Occipital lobe (tissue), 3 donors: ENCODE measurements at places on chromosomes 7 and 10. TPM values are rescaled to one million over a fixed set of nuclear protein-coding genes. Genes with fewer than 3 reads are reported as not detected.

FKBP14 gene
- total RNA-seq, result 6.1 TPM

MNX1 gene
- total RNA-seq, result not detected

SORCS1 gene
- 40.6 TPM for total RNA-seq

ARID5B gene
- total RNA-seq, result 27.6 TPM

CPXM2 gene
- 0.16 TPM for total RNA-seq

GJC3 gene
- 0.47 TPM for total RNA-seq

SLC13A1 gene
- total RNA-seq, result not detected

CPA5 gene
- total RNA-seq, result not detected

RNF148 gene
- 0.78 TPM for total RNA-seq

MAP3K8 gene
- total RNA-seq, result 8.0 TPM

GRCh38 chr10:91171485-91171884 is 49.0 kb upstream of the PCGF5 start:
- no peak for DNase-seq

DNA sequence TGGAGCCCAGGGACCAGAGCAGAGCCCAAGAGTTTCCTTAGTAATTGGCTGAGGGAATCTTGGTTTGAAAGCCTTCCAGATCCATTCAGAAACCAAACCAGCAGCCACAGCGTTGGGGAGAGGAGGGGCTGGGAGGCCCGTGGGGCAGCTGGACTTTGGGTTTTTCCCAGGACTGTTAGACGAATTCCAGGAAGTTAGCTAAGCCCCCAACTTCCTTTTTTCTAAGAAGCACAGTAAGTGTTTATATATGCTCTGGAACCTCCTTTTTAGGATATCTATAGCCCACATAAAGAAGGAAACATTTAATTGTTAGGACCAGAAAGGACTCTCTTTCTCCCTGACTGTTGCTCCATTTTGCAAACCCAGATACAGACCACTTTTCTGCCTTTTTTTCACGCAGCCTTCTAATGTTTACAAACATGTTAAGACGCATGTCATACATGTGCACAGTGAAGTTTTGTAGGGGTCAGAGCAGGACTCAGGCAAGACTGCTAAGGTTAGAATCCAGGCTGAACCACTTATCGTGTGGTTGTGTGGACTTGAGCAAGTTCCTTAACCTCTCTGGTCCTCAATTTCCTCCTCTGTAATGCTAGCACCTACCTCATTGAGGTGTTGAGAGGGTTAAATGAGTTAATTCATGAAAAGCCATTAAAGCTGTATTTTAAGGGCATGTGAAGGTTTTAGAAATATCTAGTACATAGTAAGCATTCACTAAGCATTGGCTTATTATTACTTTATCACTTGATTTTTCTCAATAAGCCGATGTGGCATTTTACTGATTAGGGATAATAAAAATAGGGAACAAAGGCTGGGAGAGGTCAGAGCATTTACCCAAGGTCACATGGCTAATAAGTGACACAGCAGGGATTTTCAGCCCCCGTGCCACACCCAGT is 42.4 kb downstream of the TBATA start:
- no peak for DNase-seq

DNA sequence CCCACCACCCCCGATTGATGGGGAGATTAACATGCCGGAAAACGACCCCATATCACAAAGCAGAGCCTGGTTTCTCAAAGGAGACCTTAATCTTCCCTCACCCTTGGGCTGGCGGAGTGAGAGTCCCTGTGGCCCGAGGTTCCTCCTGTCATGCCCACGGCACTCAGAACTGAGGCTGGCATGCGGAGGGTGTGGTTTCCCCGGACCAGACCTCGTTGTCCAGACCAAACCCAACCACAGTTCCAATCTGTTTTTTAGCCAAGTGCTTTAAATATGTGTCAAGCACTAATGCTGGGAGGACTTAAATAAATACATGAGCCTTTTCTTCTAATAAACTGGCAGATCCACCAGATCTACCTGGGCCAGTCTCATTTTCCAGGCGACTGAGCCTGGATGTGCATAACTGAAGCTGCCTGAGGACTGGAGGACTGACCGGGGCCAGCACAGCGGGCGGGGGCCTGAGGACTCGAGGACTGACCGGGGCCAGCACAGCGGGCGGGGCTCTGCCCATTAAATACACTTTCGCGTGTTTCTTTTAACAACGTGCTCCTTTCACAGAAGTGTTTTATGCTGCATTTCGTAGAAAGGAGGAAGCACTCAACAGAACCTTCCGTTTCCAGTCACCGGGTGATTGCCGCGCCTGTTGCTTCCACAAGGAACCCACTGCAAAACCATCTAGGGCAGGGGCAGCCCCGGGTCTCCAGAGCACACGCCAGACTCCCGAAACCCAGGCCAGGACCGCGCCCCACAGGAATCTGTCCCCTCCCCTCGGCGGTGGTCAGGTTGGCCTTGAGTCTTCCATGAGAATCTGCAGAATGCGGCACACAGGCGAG is 334.6 kb downstream of the PTPRN2 start:
- DNase-seq, result no peak

DNA sequence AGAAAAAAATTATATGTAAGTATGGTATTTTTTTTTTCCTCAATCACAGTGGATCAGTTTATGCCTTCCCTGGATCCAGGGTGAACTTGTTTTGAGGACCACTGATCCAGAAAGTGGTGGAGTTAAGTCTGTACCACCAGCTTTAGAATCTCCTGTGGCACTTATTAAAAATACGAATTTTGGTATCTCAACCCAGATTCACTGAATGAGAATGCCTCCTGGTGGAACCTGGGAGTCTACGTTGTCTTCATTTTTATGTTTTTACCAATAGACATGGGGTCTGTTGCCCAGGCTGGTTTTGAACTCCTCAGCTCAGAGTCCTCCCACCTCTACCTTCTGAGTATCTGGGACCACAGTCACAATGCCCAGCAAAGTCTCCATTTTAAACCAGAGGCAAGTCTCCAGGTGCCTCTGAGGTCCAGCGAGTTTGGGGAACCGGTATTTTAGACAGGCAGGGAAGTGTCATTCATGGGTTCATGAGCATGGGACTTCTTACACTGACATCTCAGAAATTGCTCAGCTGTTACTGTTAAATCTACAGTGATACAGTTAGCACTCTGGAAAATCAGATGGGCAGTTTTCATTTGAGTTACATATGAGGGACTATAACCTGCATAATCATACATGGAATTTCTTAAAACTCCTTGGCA is 200.9 kb downstream of the AUTS2 start:
- no peak for DNase-seq

- DNase-seq, result no peak
These were observed 162.3 kb downstream of the CAMK1D start for GRCh38 chr10:12511651-12512050.

DNA sequence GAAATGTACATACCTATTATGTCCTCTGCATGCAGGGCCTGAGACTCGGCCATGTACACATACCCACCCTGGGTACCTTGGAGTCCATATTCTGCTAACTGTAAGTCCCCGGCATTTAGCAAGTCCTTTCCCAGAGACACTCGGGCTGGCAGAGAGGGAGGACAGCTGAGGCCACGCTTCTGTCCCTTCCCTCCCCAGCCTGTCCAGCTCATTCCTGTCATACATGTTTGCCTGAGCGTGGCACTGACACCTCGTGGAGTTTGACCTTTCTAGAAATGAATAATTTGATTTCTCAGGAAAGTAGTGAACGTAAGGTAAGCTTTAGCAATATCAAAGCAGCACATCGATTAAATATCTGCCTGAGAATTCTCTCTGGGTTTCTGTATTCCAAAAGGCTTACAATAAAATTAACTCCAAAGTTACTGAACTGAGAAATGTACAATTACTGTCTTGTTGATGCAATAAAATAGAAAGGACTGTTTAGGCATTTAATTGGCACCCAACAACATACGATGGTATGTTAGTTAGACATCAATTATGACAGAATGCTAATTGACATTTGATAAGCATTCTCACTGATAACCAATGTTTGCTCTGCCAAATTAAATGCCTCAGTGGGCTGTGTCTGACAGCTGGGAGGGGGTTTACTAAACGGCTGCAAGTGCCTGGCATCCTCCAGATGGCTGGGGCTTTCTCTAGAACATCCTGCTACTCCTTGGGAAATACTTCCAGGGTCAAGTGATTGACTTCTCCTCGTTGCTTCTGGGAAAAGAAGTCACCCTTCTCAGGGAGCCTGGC is 221.2 kb downstream of the CCSER2 start:
- no peak for DNase-seq

DNA sequence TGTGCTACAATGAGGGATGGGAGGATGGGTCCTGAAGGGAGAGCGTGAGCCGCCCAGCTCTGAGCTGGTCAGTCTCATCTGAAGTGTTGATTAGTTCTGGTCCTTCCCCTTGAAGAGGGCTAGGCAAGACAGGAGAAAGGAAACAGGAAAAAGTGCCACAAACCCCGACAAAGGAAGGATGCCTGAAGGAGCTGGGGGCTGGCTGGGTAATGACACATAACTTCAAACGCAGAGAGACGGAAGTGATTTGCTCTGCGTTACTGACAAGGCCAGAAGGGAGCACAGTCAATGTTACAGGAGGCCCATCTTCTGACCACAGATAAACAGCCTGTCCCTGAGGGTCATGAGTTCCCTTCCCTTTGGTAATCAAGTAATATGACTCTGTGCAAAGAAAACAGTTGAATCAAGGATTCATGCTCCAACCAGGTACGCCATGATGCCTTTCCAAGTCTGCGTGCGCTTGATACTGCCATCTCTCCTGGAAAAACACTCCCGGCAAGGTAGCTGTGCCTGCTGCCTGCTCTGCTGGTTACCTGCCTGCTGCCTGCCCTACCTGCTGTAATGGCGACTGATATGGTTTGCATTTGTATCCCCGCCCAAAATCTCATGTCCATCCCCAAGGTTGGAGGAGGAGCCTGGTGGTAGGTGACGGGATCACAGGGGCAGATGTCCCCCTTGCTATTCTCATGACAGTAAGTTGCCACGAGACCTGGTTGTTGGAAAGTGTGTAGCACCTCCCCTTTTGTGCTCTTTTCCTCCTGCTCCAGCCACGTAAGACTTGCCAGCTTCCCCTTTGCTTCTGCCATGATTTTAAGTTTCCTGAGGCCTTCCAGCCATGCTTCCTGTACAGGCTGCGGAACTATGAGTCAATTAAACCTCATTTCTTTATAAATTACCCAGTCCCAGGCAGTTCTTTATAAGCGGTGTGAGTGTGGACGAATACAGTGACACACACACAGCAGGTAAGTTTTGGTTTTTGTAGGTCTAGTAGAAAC is 57.9 kb downstream of the GRB10 start:
- no peak for DNase-seq

DNA sequence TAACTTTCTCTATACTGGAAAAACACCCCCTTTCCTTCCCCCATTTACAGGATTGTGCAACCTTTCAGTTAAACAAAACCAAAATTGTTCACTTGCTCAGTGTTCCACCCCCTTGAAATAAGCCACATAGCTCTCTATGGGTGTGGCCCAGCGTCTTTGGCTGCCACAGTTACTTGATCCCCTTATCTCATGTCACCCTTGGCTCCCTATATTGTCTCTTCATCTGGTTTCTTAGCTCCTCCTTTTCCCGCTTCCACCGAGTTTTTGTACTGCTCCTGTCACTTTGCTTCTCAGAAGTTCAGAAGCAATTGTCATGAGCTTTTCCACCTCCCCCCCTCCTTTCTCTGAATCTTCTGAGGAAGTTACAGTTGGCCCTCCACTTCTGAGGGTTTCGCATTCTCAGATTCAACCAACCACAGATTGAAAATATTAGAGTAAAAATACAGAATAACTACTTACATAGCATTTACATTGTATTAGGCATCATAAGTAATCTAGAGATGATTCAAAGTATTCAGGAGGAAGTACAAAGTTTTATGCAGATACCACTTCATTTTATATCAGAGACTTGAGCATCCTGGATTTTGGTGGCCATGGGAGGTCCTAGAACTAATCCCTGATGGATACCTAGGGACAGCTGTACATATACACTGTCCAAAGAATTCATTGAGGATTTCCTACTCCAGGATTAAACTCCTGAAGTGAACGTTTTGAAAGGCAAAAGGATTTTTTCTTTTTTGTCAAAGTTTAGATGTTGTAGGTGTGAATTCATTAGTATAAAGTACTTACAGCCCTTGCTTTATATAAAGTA is 60.4 kb downstream of the ADD3 start:
- DNase-seq, result no peak

DNA sequence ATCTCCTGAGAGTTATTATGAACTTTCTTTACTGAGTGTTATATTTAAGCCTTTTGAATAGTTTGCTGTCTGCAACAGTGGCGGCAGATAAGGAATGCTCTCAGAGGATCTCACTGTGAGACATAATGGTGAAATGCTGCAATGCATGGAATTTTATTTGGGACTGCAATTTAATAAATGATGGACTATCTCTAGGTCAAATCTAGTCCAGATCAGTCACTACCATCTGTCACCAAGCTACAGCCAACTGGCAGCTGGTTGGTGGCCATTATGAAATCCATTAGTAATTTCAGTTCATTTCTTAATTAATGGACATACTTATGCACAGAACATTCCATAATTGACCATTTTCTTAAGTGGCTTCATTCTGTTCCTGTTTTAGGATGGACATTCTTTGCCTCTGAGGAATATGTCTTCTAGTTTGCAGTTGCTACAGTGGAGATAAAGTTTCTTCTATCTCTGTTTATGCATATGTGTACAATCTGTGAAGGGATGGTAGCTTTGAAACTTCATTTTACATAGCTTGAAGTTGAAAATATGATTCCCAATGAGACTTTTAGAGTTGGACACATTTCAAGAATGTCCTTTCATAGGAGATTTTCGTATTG is 586.6 kb downstream of the SUGCT start:
- DNase-seq, result no peak

DNA sequence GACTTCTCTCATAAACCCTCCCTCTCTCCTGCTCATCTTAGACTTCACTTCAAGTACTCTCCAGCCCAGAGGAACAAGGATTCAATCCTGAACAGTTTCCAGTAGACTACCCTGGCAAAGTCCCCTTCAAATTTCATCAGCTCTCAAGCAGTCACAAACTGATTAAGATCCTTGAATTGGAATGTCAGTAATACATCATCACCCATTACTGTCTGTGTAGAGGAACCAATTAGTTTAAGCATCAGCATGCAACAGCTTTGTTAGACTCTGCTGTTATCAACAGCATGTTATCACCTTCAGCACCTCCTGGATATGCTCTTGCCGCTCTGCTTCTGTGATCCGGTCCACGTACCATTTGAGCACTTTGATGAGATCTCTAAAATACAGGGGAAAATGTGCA is 307.0 kb upstream of the IMMP2L start:
- no peak for DNase-seq

GRCh38 chr7:93015779-93016481 is 101.8 kb downstream of the SAMD9 start:
- DNase-seq, result no peak

GRCh38 chr10:36177071-36177470 is 535.0 kb upstream of the FZD8 start:
- no peak for DNase-seq

DNA sequence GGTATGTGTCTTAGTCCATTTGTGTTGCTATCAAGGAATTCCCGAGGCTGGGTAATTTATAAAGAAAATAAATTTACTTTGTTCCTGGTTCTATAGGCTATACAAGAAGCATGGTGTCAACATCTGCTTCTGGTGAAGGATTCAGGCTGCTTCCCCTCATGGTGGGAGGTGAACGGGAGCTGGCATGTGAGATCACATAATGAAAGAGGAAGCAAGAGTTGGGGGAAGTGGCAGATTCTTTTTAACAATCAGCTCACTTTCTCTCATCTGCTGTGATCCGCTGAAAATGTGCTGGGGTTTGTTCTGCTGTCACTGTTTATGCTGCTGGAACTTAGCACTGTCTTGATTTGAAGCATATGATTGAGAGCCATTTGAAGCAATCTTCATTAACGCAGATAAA is 730.0 kb upstream of the SORCS1 start:
- DNase-seq, result no peak
